CD4-positive, alpha-beta T cell treated with Interleukin-21 for 1 hour (primary cell): ENCODE measurements at places on chromosomes 12 and 14.

GRCh38 chr14:103194256-103195045 is 71.2 kb downstream of the TNFAIP2 start:
- no peak for DNase-seq

DNA sequence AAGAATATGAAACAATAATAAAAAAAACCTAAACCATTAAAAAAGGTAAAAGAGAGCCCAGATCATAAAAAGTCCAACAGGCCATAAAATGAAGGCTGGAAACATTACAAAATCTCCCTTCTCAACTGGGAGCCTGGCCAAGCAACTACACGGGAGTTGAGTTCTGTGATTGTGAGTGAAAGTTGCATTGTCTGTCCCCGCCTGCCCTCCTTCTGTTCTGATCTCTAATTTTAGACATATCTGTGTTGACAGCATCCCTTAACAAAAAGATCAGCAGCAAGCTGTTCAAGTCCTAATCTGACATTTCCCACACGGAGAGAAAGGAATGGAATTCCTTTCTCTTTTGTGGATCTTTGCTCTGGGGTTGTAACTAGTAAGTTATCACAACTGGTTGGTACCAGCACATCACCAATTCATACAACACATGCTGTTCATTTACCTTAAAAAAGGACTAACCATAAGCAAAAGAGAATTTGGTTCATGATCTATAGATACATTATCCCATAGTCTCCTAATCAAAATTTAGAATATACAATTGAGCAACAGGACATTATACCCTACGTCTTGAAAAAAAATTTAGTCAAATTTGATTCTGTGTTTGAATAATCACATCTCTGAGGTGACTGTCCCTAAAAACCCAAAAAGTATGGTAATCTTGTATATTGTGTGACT is 205.1 kb upstream of the GZMB start:
- no peak for DNase-seq

- no peak for DNase-seq
Observed at GRCh38 chr12:49966511-49967041, 4.9 kb downstream of the AQP5 start.

DNA sequence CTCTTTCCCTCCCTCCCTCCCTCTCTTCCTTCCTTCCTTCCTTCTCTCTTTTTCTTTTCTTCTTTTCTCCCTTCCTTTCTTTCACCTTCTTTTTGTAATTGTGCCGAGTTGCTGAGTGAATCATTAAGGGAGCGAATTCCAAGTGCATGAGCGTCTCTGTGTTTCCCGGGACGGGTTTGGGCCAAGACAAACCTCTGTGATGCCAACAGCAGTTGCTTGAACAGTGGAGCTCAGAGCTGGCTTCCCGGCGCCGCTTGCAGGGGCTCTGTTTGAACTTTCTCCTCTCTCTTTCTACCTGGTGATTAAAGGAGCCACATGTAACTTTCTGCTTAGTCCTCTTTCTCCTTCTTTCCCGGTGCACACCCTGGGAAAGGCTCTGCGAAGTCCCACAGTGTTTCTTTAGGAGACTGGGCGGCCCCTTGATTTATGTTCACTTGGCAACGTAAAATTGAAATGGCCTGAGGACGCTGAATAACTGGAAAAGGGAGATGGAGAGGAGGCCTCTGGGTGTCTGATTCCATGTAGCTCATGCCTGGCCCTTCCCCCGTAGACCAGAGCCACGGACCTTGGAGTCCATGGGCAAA is 33.7 kb upstream of the MAP1LC3B2 start:
- DNase-seq = no peak

GRCh38 chr12:102625819-102626218 is 145.5 kb upstream of the IGF1 start:
- DNase-seq = no peak

DNA sequence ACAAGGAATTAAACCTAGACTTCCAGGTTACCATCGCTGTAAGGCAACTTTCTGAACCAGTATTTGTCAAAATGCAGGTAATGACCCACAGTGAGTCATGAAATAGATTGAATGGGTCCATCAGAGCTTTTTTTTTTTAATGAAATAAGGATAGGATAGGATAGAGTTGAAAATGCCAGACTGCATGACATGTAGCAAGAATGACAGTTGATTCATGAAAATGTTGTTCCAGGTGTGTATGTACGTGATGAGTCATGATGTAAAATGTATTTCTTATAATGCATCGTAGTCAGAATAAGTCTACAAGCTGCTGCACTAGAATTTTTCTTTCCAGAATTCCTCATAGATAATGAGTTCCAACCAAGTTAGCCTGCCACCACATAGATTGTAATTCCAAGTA is 184.4 kb upstream of the BCL2L14 start:
- no peak for DNase-seq

DNA sequence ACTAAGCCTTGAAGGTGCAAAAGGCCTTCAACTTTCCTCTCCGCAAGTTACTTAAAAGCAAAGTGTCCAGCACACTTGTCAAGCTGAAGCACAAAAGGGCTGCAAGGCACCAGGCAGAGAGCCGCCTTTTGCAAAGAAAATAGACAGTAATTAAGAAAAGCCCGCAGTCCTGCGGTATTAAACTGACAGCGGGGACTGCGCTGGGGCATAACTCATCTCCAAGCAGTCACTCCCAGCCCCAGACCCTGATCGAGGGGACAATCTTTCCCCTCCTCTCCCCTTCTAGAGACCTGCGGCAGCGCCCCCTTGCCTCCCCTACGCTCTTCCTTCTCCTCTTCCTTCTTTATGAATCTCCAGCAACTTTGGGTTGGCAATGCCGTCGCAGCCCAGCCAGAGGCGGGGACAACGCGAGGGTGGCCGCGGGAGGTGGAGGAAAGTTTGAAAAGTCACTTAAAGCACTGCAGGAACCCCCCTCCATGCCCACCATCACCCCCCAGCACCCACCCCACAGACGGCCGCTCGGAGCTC is 200.9 kb upstream of the CAND1 start:
- no peak for DNase-seq

GRCh38 chr14:94394025-94394493 is 5.7 kb upstream of the SERPINA1 start:
- no peak for DNase-seq

GRCh38 chr14:97415907-97416306 is 618.7 kb downstream of the VRK1 start:
- DNase-seq = no peak

GRCh38 chr12:52951640-52952039 is 2.7 kb downstream of the KRT18 start:
- no peak for DNase-seq

GRCh38 chr14:29240066-29240465 is 473.5 kb downstream of the FOXG1 start:
- DNase-seq = no peak

- no peak for DNase-seq
Observed at GRCh38 chr14:33359288-33359881, 420.7 kb downstream of the NPAS3 start.

DNA sequence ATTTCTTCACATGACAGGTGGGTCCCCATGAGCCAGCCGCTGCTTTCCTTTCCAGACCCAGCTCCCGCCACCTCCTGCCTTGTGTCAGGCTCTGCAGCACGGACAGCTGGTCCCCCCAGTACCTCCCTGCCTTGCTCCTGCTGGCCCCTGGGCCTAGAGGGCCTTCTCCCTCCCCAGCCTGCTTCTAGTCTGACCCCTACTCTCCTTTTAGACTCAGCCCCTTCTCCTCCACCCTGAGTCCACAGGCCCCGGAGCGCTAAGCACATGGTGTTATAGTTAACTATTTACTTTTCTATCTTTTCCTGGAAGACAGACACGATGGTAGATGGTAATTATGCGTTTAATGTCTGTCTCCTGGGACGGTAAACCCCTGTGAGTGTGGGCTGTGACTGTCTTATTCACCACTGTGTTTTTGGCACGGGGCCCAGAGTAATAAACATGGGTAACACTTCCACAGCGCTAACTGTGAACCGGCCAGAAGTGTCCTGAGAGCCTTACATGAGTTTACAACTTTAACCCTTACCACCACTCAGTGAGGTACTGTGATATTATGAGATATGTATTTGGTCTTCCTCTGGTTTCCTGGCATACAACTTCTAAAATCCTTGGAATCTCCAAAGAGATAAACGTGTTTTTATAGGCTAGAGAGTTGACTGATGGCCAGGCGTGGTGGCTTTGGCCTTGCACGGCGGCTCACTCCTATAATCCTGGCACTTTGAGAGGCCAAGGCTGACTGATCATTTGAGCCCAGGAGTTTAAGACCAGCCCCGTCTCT is 41.2 kb downstream of the DGLUCY start:
- DNase-seq = peak; percentile 43

DNA sequence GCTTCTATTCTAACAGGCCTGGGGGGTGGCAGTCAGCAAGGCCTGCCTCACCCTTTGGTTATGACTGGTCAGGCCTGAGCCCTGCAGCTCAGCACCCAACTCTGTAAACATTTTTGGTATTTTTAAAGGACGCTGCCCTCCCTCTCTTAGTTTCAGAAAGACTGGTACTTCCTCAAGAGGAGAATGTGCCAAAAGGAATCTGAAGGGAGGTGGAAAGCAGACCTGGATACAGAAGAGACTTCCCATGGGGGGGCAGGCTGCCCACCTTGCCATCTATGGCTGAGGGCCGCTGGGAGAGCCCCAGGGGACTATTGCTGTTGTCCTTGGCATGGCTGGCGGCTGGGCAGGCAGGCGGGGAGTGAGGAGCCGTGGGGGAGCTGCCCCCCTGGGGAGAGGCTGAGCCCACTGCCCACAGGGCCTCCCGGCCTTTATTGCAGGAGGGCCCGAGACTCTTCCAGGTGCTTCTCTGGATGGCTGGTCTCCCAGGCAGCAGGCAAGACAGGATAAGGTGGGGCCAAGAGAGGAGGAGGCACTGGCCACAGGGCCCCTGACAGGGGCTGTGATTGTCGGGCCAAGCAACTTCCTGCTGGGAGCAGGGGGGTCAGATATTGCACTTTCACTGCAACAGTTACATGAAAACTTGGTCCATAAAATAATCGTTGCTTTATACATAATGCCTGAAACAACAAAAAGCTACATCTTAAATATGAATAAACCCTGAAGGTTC is 3.5 kb downstream of the ARL6IP4 start:
- DNase-seq = no peak

DNA sequence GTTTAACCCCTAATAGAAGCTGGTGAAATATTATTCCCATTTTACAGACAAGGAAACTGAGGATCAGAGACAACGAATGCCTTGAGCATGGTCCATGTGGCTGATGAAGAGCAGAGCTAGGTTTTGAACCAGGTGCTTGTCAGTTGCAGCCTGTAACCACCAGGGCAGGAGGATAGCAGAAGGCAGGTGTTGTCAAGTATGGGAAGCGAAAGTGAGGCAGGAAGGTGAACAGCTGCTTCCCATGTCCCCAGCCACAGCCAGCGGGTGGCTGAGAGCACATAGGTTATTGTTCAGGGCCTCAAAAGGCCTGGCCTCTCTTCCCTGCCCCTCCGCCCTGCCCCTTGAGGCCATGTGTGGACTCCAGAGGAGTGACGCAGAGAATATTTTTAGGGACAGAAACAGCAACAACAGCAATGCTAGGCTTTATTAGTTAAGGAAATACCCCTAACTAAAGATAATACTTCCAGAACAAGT is 39.6 kb downstream of the IQSEC3 start:
- no peak for DNase-seq

- DNase-seq = no peak
Observed at GRCh38 chr12:63912651-63913050, 68.2 kb downstream of the SRGAP1 start.

DNA sequence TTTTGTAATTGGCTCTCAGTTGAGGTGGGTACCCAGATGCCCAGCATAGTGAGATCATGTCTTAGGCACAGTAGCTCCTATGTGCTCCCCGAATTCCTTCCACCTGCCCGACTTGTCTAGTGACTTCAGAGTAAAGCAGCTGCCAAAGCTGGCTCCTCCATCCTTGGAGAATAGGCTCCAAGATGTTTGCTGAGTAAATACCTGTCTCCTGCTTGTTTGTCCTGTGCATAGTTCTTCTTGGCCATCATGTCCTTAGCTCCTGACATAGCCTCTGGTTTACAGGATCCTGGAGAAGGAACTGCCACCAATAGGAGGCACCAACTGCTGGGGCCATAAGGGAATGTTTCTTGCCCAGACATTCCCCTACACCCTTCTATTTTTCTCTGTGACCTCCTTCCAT is 52.6 kb upstream of the CISTR start:
- no peak for DNase-seq

DNA sequence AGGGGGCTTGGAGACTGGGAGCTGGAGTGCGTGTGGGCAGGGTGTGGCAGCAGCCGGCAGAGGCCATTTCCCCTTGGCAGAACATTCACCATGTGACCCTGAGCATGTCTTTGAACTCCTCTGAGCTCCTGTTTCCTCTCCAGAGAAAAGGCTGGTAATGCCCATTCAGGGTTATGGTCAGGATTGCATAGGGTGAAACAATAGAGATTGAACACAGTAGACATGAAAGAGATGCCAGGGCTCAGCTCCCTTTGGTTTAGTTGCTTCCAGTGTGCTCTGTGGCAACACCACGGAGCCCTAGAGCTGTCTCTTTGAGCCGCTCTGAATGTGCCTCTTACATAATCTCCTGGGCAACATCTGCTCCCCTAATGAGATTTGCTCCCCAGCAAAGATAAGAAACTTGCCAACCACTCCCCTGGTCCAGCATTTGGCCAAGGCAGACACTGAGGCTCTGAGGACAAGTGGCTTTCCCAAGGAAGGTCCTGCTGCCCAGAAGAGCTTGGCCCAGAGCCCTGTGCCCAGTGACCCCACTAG is 4.6 kb downstream of the IFI27 start:
- DNase-seq = no peak

- DNase-seq = no peak
Observed at GRCh38 chr12:6604259-6605029, 2.7 kb downstream of the CHD4 start.

DNA sequence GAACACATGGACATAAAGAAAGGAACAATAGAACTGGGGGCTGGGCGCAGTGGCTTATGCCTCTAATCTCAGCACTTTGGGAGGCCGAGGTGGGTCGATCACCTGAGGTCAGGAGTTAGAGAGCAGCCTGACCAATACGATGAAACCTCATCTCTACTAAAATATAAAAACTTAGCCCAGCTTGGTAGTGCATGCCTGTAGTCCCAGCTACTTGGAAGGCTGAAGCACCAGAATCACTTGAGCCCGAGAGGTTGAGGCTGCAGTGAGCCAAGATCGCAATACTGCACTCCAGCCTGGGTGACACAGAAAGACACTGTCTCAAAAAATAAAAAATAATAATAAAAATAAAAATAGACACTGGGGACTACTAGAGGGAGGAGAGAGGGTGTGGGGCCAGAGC is 154.5 kb downstream of the SEC23A start:
- DNase-seq = no peak

DNA sequence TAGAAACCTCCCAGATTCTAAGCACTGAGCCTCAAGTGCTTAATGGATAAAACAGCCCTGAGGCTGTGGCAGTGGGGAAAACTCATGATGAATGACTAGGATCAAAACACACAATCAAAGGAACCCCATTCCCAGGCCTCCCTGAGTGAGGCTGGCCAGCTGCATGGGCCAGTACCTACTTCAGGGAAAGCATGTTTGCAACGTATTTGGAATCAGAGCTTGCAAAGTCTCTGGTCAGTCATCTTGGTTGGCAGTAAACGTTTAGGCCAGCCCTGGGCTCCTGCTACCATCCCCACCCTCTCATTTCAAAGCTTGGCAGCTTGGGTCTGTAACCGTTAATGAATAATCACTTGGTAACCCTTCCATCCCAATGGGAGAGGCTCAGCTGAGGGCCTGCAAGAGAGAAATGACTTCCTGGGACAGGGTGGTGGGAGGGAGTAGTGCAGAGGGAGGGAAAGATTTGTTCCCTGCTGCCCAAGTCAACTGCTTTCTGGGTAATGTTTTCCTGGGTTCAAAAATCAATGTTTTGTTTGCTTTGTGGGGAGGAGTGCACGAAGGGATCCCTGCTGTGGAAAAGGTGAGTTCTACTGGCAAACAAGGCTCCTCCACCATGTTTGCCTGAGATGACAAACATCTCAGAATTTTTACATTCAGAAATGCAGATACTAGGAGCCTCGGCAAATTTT is 2.0 kb upstream of the RNASE8 start:
- DNase-seq = no peak
